ENCODE measurements at places on chromosomes 1 and 21.

GRCh38 chr1:3257788-3258187 is 188.8 kb downstream of the PRDM16 start:
- no peak for DNase-seq

DNA sequence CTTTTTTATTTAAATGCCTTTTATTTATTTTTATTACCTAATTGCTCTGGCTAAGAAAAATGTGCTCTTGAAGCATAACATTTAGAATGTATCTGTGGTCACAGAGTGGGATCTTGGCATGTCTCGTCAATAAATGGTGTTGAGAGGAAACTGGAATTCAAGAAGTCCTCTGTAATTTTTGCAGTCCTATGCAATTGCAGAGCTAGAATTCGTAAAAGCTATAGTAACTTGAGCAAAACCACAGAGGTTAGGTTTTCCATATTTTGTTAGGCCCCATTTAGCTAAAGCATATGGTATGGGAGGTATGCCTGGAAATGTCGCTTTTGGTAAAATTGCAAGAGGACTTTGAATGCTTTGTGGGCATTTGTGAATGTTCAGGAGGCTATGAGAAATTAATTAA is 466.7 kb upstream of the NFIA start:
- DNase-seq = no peak

DNA sequence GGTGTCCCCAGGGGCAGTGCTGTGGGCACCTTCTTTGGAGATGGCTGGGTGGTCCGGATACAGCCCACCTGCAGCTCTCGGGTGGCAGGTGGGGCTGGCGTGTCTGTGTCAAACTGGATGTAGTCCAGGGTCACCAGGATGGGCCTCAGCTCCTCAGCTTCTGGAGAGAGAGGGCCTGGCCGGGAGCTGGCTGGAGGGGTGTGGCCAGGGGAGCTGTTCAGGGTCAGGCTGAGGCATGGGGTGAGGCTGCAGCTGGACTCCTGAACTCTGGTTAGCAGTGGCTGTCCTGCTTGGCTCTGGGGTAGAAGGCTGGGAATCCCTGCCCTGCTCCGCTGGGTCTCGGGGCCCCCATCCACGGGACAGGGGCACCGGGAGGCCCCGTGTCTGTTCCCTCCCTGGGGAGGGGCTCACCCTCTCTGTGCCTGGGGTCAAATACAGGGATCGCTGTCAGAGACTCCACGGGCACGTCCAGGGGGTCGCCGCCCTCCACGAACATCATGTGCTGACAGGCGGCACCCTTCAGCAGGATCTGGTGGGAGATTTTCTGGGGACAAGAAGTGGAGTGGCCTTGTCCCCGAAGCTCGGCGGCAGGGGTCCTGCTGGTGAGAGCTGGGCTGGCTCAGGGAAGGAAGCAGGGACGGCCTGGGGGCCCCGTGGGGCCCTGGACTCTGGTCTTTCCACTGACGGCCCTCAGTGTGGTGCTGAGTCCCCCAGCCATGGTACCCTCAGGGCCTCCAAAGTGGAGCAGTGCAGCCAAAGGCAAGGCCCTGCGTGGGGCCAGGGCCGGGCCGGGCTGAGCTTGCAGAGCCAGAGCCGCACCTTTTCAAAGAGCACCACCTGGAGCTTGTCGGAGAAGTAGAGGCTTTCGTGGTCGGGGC is 4.1 kb upstream of the TMEM52 start:
- DNase-seq = no peak

DNA sequence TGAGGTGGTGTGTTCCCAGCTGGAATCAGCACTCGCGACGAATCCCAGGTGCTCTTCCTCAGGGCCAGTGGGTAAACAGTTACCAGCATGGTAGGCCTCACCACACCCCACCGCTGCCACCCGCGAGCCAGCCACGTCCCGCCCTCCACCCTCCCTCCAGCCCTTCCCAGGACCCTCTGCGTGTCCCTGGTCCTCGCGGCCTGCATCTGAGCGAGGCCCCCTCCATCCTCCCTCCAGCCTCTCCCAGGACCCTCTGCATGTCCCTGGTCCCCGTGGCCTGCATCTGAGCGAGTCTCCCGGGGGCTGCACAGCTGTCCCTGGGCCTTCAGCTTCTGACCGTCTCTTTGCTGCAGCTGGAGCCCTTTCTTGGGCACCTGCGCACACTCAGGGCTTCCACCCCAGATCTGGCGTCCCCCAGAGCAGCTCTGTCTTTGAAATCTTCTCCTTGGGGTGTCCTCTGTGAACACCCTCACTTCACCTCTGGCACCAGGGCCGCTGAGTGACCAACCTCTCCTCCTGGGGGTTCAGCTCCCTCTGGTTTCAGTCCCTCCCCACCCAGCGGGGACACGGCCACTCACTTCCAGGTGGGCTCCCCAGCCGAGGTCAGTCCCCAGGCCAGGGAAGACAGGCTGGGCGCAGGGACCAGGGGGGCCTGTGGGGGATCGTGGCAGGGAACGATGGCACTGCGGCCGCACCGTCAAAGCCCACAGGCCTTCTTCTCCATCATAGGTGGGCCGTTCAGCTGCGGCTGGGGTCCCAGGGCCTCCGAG is 57.8 kb upstream of the COL6A2 start:
- no peak for DNase-seq

DNA sequence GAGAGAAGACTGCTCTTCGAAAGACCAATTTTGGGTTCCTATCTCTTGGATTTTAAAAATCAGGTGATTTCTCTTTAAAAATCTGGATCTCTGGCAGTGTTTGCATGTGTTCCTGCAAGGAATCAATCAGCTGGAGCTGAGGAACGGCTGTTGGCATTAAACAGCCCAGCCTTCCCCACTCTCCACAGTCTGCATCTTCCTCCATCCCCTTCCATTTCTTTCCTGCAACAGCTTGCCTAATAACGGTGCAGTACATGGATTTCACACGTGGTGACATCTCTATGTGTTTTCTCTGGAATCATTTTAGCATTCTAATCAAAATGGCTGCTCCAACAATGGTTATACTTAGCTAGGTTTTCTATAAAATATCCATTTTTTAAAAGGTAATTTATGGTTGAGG is 20.0 kb downstream of the RIPPLY3 start:
- no peak for DNase-seq

GRCh38 chr21:36254106-36254941 is 65.7 kb upstream of the MORC3 start:
- no peak for DNase-seq
